ENCODE measurements at places on chromosomes 7 and 10.

GRCh38 chr10:72273410-72274212 is at the start of gene DDIT4:
DDIT4 (plus strand) TSS chr10:72273924; CDS start chr10:72274217, 293 bp downstream.
- peak; percentile 98 for DNase-seq

- DNase-seq = no peak
These were observed 1.7 kb downstream of the LIPM start for GRCh38 chr10:88804083-88804812.

- peak; percentile 50 for DNase-seq
These were observed 37.6 kb downstream of the AKR1C4 start for GRCh38 chr10:5234106-5234860.

DNA sequence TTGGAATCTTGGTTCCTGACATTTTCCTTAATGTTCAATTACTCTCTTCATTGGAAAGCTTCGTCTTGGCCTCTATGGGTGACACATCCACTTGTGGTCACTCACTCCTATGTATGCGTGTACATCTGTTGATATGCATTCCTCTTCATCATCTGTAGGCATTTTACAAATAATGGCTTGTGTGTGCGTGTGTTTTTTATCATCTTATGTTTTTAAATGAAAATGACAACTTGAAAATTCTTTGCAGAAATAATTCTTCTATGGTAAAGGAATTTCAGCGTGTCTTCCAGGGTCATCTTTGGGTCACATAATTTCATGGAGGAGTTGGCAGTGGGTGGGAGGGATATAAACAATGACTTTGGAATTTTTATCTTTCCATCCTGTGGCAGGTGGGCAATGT is 925.1 kb downstream of the LRMDA start:
- DNase-seq = no peak

GRCh38 chr7:3332308-3332707 is 31.3 kb downstream of the SDK1 start:
- no peak for DNase-seq

- DNase-seq = no peak
These were observed 73.5 kb downstream of the MALSU1 start for GRCh38 chr7:23372611-23373010.

DNA sequence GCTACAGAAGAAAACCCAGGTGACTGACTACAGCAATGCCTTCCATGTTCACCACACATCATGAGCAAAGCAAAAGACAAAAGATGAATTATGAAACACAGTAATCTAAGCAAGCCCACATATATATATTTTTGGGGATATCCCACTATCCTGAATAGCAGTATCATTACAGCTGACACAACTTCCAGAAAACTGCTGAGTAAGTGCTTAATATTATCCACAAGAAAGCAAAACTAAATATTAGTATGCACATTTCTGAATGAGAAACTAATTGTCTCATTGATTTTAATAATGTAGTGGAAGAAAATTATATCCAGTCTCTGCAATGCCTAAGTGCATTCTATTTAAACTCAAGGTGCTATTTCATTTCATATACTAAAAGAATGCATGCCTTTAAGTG is 14.5 kb upstream of the SLC35G1 start:
- no peak for DNase-seq

DNA sequence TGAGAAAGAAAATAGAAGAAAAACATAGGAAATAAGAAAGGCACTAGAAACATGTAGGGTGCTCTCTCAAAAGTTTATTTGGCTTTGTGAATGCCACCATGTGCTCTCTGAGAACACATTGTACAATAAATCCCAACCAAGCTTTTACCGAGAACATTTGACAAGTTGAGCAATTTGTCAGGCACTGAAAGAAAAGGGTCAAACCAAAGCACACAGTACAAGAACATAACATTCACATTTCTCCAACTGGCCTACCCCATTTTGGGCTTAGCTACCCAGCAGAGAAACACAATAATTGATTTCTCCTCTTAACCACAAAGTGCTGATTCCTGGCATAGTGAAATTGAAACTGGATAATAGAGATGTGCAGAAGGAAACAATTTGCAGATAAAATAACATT is 69.2 kb upstream of the SLC39A12 start:
- DNase-seq = no peak

GRCh38 chr7:1401011-1401410 is 58.3 kb downstream of the MICALL2 start:
- DNase-seq = no peak

Measured in LNCaP clone FGC (cell line).